Cerebellum (tissue), 4 donors: ENCODE measurements at places on chromosomes 4 and X. TPM values are rescaled to one million over a fixed set of nuclear protein-coding genes. Genes with fewer than 3 reads are reported as not detected.

GRCh38 chr4:38601244-38601915 is 62.6 kb upstream of the KLF3 start:
- no peak for DNase-seq

The TCEANC gene
- total RNA-seq: 9.0 TPM

- DNase-seq: no peak
Measured at GRCh38 chr4:108586778-108587177, 33.6 kb upstream of the RPL34 start.

The HPGD gene
- total RNA-seq: 10.7 TPM

- no peak for DNase-seq
Measured at GRCh38 chr4:661881-662761, 12.0 kb downstream of the ATP5ME start.

The SLC4A4 gene
- total RNA-seq: 29.7 TPM

- DNase-seq: no peak
Measured at GRCh38 chr4:69823481-69824186, 36.3 kb downstream of the SULT1E1 start.

DNA sequence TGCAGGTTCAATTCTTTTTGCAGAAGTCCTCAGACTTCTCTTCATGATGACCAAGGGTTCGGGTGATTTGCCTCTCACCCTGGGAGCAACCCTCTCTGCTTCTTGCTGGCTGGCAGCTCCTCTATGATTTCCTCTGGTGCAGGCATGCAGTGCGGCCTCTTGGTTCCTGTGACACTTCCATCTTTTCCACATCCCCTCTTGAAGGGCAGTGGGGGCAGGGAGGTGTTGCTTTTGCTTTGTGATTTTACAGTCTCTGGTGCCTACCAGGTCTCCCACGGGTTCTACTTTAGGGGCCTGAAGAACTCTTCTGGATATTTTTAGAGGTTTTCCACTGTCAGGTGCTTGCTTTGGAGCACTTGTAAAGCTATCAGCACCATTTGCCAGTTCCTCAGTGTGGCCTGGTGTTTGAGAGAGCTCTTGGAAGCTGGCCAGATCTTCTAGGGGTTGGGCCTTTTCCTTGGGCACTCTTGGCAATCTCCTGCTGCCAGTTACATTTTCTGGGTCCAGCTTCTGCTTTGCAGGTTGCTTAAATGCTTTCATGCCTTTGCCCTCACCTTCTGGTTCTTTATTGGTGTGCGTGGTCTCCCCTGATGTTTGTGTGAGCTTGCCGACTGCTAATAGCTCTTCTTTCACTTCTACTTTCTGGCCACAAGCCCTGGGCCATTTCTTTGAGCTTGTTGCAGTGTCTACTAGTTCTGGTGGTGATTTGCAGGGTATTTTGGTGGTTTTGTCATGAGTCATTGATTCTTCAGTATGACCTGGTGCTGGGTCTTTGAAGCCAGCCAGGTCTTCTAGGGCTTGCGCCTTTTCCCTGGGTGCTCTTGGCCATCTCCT is 11.5 kb upstream of the CHST7 start:
- DNase-seq: no peak

- no peak for DNase-seq
Measured at GRCh38 chrX:55754861-55755294, 37.3 kb downstream of the RRAGB start.

- DNase-seq: no peak
Measured at GRCh38 chr4:97396605-97397004, 746.7 kb downstream of the STPG2 start.

The ABCG2 gene
- total RNA-seq: 12.7 TPM

The GAGE12D gene
- not detected for total RNA-seq

DNA sequence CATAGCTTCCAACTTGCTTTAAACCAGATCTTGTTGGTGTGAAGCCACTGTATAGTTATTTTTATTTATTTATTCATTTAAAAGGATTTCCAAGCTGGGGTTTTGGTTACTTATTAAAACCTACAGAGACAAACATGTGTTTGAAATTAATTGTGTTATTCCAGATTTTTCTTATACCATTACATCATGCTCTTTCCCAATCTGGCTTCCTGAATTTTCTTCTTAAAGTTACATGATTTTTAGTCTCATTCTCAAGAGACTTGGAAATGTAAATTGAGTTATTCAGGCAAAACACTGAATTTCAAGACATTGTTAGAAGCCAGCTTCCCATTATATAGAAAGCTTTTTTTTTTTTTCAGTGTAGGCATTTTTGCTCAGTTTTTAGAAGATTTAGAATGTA is 381.9 kb downstream of the IL1RAPL1 start:
- no peak for DNase-seq

GRCh38 chrX:113947548-113947947 is 636.3 kb upstream of the HTR2C start:
- DNase-seq: no peak

DNA sequence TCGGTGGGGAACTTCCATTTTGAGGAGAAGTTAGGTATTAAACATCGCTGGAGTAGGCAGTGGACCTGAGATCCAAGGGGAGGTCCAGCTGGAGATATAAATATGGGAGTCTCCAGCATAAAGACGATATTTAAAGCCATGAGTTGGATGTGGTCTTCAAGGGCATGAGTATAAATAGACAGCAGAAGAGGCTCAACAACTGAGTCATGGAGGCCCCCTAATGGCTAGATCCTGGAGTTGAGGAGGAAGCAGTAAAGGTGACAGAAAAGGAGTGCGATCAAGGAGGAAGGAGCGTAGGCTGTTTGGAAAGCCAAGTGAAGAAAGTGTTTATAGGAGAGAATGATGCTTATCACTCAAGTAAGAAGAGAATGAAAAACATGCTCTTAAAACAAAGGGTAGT is 18.1 kb upstream of the APBB2 start:
- DNase-seq: no peak

- DNase-seq: no peak
Measured at GRCh38 chr4:157996061-157997028, 176.5 kb downstream of the GASK1B start.

DNA sequence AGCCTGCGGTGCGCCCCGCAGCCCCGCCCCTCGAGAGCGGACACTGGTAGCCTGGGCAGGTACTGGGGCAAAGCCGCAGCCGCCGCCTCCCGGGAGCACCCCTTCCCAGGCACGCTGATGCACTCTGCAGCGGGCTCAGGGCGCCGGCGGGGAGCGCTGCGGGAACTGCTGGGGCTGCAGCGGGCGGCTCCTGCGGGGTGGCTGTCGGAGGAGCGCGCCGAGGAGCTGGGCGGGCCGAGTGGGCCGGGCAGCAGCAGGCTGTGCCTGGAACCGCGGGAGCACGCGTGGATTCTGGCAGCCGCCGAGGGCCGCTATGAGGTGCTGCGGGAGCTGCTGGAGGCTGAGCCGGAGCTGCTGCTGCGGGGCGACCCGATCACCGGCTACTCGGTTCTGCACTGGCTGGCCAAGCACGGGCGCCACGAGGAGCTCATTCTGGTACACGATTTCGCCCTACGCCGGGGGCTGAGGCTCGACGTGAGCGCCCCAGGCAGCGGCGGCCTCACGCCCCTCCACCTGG is 401 bp downstream of the SOWAHD start:
- DNase-seq: no peak

DNA sequence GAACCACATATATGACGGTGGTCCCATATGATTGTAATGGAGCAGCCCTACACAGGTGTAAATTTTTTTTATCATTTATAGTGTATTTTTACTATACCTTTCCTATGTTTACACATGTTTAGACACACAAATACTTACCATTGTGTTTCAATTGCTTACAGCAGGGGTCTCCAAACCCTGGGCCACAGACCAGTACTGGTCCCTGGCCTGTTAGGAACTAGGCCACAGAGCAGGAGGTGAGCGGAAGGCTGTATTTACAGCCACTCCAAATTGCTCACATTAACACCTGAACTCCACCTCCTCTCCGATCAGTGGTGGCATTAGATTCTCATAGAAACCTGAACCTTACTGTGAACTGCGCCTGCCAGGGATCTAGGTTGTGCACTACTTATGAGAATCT is 201.8 kb upstream of the NDST4 start:
- no peak for DNase-seq

DNA sequence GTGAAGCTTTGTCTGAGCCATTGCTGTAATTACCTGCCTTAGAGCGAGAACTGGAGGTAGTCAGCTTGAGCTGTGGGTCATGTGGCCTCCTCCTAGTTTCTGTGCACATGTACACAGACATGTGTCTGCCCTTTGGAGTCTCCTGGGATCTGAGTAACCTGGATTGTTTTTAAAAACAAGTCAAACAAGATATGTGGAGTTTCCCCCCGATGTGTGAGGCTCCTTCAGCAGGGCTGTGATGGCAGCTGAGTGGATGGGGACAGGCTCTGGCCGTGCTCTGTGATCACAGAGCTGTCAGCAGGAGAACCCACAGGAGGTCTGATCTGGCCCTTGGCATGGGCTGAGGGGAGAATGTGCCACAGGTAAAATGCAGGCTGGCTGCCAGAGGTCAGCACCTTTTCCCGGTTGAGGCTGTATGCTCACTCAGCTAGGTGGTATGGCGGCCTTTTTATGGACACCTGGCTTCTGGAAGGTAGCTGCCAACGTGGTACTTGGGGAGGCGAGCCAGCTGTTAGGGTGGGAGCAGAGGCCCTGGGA is 38.4 kb downstream of the NOP14 start:
- no peak for DNase-seq

DNA sequence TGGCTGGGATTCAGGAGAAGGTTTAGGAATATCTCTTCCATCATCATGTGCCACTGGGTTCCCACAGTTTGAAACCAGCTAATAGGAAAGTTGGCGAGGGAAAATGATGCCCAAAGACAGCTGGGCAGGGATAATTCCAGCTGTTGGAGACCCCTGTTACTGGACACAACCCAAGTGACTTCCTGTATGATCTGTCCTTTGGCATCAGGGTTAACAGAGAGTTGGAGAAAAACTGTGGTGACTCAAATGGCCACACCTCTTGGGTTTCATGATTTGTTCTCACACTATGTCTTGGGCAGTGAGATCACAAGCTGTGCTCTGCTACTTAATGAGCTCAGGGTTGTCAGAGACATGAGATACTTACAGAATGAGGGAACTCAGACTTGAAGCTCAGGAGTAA is 3.8 kb downstream of the FGF16 start:
- DNase-seq: no peak

The ADGRG2 gene
- 0.82 TPM for total RNA-seq

DNA sequence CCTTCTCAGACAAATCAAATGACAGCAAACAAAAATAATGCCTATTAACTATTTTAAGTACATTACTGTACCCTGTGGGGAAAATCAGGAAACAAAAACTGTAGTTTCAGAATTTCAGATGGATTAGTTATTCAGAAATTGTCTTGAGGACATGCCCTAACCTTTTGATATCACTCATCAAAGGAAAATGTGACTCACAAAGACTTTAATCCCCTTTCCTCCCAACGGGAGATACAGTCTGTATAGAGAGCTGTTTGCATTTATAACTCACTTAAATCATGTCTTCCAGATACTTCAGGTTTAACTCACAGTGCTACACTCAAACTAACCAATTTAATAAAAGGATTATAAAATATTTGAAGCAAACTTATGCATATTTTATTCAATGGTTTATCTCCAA is 304.0 kb downstream of the MAPK10 start:
- no peak for DNase-seq

DNA sequence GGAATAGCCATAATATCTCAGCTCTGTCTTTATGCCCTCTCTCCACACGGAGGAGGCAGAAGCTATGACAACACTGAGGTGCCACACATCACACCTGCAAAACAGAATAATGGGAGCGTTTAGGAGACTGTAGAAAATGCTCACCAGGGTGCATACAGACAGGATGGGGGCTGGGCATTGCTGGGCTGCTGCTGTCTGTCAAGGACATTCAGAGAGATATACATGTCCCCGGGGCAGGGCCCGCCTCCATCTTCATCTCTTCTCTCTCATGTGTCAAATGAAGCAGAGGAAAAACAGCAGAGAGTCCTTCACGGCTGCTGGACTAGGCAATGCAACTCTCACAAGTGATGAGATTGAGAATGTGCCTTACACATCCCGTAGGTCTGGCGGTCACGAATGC is 65.3 kb upstream of the DHRSX start:
- DNase-seq: no peak

- DNase-seq: peak; percentile 47
Measured at GRCh38 chrX:39576041-39576872, 521.5 kb downstream of the BCOR start.

DNA sequence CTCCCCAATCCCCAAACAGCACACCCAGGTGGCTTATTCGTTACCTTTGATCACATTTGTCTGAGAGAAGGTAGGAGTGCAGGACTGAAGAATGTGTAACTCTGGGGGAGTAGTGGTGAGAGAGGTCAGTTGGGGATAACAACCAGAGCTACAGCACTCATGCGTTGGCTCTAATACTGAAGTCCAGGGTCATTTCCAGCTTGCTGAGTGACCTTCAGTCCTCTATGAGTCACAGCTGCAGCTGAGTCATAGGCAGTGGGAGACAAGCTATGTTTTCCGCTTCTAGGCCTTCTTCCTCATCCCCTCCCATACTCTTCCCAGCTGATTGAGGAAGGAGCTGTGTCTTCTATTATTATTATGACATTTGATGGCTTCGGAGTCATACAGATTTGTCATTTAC is 31.6 kb upstream of the CT47C1 start:
- DNase-seq: no peak

- no peak for DNase-seq
Measured at GRCh38 chr4:95410387-95410977, 138.3 kb downstream of the UNC5C start.

The GYPA gene
- 2.8 TPM for total RNA-seq

GRCh38 chr4:176874721-176875445 is 82.2 kb upstream of the VEGFC start:
- no peak for DNase-seq

The TEX13B gene
- not detected for total RNA-seq

The MID1 gene
- 35.3 TPM for total RNA-seq

DNA sequence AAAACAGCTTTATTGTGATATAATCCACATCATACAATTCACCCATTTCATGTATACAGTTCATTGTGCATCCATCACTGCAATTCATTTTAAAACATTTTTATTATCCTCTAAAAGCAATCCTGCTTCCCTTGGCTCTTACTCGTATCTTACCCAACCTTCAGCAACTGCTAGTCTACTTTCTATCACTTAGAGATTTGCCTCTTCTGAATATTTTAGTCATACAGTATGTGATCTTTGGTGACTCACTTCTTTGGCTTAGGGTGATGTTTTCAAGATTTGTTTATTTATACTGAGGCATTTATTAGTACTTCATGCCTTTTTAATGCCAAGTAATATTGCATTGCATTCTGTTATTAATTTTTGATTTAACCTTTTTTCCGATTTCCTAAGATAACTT is 15.0 kb upstream of the MSMO1 start:
- DNase-seq: no peak

DNA sequence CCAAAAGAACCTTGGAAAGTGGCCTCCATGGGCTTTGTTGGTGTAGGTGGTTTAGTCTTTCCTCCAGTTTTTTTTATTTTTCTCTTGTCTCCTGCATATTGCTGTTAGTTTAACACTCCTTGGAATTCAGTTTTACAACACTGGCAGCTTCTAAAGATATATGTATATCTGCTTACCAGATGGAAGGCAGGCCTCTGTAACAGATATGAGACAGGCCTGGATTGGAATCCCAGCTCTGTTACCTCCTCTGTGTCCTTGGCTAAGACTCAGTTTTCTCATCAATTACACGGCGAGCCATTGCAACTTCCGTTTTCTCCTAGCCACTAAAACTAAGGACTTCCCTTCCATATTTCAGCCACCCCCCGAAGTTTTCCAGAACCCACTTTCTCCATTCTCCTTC is 133.4 kb upstream of the SMAD1 start:
- DNase-seq: no peak

- no peak for DNase-seq
Measured at GRCh38 chr4:119050527-119051090, 85.0 kb upstream of the MYOZ2 start.
